Metanephros (tissue), 2 donors: ENCODE measurements at places on chromosomes 7 and 10. TPM values are rescaled to one million over a fixed set of nuclear protein-coding genes. Genes with fewer than 3 reads are reported as not detected.

Gene CAMK2G
- total RNA-seq, result 25.4 TPM

Gene PDZD7
- 1.6 TPM for total RNA-seq

Gene CYP2C9
- total RNA-seq, result 2.9 TPM

Gene CHAT
- not detected for total RNA-seq

Gene LLCFC1
- not detected for total RNA-seq

Gene INHBA
- total RNA-seq, result 11.3 TPM

Gene STEAP1B
- 1.5 TPM for total RNA-seq

Gene RBM20
- 5.4 TPM for total RNA-seq

Gene HOXA5
- 42.4 TPM for total RNA-seq

Gene CXCL12
- 198 TPM for total RNA-seq
